ENCODE measurements at places on chromosomes 3 and 15.

DNA sequence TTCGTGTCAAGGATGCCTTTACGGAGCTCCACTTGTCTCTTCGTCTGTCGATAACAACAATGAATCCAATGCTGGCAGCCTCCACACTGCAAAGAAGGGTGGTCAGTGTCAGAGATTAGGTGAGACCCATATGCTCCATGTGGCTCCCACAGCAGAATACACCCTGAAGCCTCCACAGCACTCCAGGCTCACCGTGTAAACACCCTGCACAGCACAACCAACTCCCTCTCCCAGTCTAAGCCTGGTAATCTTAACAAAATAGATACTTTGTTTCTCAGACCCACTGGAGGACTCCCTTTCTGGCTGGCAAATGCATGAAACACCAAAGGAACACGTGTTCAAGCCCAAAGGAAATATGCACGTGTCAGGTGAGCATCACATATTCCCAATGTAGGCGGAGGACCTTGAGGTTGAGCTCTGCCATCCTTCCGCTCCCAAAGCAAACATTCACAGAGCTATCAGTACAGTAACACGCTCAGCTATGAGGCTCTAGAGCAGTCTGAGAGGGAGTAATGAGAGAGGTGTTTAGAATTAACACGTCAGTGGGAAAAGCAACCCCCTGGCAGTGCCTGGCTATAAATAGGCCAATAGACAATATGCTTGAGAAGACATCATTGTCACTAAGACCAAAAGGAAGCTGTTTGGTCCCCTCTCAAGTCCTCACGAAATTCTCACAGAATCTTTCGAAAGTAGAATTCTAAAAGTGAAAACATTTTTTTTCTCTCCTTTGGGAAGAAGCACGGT, 86.7 kb downstream of the MCF2L2 start:
- no peak for DNase-seq

GRCh38 chr3:187618722-187619121, 51.5 kb downstream of the SST start:
- DNase-seq, result no peak

- no peak for DNase-seq
Observed at GRCh38 chr3:60217156-60217911, 1033.9 kb downstream of the FHIT start.

GRCh38 chr3:13465236-13465873, 14.8 kb upstream of the HDAC11 start:
- no peak for DNase-seq

DNA sequence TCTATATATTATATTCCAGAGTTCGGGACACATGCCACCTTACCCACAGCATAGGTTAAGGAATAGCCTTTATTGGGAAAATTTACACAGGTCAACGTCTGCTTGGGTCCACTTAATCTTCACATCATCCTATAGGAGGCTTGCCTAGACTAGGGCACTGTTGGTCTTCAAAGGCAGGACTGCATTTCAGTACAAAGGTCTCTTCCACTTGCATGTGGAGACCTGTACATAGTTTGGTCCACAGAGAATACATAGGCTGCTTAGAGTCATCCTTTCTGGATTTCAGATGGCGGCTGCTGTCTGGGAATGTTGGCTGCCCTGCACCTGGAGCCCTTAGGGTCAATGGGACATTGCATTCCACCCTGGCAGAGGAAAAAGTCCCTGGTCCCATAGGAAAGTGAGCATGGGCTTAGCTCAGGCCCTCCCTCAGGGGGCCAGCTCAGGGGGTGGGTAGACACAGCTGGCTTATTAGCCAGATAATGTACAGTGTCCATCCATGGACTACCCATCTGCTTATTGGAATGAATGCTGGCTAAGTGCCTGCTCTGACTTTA, 75.3 kb upstream of the TGFBR2 start:
- DNase-seq, result no peak

DNA sequence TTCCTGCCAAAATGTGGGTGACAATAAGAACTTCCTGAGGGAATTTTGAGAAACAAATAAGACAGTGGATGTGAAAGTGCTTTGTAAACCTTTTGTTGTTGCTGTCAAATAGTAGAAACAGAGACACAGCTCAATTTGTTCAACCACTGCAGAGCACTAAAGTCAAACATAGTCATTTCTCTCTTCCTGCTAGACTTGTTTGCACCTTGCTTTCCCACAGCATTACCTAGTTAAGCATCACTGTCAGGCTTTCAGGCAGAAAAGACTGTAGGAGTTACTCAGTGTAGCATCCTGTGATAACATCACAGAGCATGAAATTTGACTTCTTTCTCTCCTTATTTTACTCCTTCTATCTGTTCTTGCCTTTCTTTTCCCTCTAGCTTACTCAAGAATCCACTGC, 27.1 kb downstream of the SLC12A1 start:
- no peak for DNase-seq

DNA sequence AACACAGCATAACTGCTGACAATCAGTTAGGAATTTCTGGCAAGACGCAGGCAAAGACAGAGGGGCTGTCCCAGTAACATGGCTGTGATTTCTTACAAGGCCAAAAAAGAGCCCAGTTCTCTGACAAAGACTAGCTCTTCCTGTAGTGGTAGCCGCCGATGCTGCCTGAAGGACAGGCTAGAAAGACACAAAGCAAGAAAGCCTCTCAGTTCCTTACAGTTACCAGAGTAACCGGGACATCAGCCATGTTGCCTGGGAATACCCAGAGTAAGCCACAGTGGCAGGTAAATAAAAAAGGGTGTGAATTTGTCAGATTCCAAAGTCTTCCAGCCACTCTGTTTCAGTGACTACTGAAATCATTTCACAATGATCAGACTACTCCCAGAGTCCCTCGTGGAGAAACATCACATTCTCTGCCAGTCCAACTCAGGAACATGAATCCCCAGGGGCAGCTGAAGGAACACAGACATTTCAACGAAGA, 493.6 kb upstream of the ADAMTS9 start:
- no peak for DNase-seq

DNA sequence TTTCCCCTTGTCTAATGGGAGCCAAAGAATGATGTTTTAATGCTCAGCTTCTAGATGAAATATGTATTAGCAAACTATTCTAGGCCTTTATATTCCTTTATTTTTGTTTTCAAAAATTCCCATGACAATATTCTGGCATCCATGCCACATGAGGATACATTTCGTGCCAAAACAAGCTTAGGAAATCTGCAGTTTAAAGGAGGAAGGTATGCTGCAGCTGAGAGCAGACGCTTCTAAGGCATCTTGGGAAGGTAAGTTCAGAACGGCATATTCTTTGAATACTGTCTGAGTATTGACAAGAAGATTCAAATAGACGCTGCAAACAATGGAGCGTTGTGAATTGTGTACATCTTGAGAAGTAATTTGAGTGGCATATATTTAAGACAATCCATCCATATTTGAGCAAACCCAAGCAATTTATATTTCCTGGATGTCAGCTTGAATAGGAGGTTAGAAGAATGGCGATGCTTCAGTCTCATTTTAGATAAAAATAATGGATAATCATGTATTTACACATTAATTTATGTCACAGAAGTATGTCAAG, 158.6 kb downstream of the RAP2B start:
- DNase-seq, result no peak

- no peak for DNase-seq
Observed at GRCh38 chr3:73427048-73427706, 197.6 kb downstream of the PDZRN3 start.

DNA sequence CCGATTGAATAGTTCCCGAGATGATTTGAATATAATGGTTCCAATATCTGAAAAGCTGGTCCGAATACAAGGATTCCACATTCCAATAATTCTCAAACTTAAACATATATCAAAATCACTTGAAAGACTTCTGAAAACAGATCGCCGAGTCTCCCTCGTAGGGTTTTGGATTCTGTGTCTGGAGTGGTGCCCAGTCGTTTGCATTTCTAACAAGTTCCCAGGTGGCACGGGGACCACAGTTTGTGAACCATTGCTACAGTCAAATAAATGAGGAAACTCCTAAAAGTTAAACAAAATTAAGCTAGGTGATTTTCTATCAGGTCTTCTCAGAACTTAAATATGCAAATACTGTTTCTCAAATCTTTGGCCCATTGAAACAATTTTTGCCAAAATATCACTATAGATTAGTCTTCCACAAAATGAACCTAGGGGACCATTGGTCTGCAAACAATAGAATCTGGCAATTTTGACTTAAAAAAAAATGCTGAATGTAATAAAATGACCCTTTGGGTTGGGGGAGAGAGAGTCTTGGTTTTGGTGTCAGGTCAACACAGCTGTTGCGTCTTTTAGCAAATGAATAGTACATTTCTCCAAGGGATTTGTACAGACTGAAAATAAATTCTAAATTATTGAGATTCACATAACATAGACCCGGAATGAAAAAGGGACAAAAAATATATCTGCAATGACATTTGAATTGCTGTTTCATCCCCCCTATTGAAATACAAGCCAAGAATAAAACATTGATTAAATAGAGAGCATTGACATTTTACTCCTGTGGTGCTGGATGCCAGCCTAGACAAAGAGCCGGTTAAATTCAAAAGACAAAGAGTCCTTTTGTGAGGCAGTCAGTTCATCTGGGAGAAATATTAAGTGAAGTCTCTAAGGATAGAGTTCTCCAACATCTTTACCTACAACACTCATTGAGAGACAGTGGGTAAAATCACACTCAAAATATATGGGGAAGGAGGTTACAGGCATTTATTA, 175.7 kb upstream of the ADAMTS9 start:
- DNase-seq, result no peak

GRCh38 chr15:32119694-32120330, 89.5 kb downstream of the CHRNA7 start:
- DNase-seq, result no peak

DNA sequence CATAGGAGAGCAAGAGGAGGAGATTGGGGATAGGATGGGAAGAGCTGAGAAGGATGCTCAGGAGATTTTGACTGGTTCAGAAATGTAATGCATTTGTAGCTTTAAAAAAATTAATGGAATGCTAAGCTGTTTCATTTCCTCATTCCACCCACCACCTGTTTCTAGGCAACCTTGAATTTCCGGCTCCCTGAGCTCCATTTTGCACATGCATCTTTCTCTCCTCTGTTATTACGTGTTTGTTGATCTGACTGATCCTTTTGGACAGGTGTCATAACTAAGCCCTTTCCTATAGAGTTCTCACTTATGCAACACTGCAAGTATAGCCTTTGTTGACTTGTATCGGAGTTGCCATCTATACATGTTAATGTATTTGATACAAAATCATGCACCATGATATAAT, 4.3 kb downstream of the TMPRSS7 start:
- no peak for DNase-seq

DNA sequence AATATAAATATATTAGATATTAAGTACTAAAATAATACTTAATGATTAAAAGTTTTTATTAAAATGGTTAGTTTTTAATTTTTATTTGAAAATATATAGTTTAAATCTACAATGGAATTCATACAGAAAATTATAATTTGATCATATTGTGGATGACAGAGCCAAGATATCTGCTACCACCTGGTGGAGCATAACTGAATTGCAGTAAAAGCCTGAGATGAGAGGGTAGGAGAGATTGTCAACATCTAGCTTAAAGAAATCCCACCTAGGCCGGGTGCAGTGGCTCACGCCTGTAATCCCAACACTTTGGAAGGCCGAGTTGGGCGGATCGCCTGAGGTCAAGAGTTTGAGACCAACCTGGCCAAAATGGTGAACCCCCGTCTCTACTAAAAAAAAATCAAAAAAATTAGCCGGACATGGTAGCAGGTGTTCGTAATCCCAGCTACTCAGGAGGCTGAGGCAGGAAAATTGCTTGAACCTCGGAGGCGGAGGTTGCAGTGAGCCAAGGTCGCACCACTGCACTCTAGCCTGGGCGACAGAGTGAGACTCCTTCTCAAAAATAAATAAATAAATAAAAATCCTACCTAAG, 25.1 kb upstream of the CSTA start:
- DNase-seq, result no peak

- DNase-seq, result no peak
Observed at GRCh38 chr15:52407374-52407773, 111.8 kb upstream of the MYO5C start.

- no peak for DNase-seq
Observed at GRCh38 chr15:78778422-78778821, 32.8 kb downstream of the ADAMTS7 start.

GRCh38 chr3:7546253-7546652, 685.3 kb downstream of the GRM7 start:
- DNase-seq, result no peak

DNA sequence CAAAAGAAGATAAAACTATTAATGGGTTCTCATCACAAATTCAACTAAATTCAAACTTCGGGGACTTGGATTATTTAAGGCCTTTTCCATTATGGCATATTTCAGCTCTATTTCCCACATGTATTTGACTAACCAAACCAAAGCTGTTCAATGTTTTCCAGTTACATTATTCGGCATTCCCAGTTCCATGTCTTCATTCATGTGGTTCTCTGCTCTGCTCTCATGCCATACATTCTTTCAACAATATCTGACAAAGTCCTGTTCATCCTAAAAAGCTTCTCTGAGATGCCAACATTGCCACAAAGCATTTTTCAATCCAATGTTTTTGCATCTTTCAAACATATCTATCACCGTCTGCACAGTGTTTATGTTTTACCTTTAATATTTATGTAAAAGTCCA, 141.4 kb downstream of the GREM1 start:
- DNase-seq, result no peak

DNA sequence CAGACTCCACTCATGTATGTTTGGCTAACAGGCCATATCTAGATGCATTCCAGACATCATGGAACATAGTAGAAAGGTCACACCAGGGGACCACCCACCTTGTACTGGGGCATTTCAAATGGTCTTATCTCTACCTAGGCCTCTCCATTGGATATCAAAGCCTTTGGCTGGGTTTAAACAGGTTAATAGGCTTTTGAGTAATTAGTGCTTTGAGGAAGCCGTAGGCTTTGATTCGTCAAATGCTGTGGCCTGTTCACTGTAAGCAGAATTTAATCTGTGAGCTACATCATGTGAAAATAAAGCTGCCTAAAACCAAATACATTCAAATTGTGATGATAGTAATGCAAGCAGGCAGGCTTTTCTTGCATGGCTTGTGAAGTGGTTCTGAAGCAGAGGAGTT, 129.5 kb downstream of the ST8SIA2 start:
- DNase-seq, result no peak

DNA sequence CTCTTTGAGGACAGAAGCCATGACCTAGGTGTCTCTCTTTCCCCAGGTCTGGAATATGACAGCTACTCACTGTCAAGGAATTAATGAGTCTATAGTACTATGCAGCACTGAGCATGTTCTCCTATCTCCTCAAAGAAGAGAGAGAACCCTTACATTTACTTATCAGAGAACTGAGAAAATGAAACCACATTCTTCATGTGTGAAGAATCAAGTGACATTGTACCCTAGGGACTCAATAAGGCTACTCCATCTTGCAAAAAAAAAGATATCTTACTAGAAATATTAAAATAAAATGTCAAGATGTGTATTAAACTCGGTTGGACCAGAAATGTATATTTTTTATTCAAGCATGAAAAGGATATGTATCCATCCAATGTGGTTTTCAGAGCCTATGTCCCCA, 133.2 kb upstream of the COL8A1 start:
- no peak for DNase-seq

GRCh38 chr3:94130690-94131089, 67.8 kb downstream of the NSUN3 start:
- DNase-seq, result no peak

- DNase-seq, result no peak
Observed at GRCh38 chr15:53416219-53416940, 343.1 kb downstream of the WDR72 start.

- no peak for DNase-seq
Observed at GRCh38 chr3:144221761-144222160, 250.1 kb downstream of the DIPK2A start.

- DNase-seq, result no peak
Observed at GRCh38 chr3:23324745-23325144, 121.6 kb downstream of the UBE2E2 start.
